ENCODE measurements at places on chromosomes 5 and 9. TPM values are rescaled to one million over a fixed set of nuclear protein-coding genes. Genes with fewer than 3 reads are reported as not detected.
A peak's percentile ranks its signal among the peaks of the same experiment; 100 is the strongest.

DNA sequence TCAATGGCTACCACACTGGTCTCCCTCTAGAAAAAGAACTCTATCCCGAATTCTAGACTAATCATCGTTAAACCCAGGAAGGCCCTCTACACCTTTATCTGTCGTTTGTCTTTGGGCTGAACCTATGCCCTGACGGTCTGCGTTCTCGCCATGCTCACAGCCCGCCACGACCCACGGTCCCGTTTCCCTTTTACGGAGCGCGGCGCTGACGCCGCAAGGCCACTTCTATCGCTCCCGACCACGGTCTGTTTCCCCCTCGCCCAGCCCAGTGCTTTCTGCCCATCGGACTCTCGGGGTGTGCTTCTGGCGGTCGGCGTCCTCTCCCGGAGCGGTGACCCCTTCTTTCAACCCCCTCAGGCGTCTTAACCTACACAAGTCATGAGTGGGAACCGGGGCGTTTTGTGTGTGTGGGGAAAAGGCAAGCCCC lies 974 bp downstream of the C9orf40 start:
- peak overlapping the region; percentile 92 for H3K4me3 ChIP-seq
- no peaks in the 10 kb centered on the region for H3K27me3 ChIP-seq
- H3K27ac ChIP-seq = peak overlapping the region; percentile 88
- DNase-seq = peak; percentile 53

DNA sequence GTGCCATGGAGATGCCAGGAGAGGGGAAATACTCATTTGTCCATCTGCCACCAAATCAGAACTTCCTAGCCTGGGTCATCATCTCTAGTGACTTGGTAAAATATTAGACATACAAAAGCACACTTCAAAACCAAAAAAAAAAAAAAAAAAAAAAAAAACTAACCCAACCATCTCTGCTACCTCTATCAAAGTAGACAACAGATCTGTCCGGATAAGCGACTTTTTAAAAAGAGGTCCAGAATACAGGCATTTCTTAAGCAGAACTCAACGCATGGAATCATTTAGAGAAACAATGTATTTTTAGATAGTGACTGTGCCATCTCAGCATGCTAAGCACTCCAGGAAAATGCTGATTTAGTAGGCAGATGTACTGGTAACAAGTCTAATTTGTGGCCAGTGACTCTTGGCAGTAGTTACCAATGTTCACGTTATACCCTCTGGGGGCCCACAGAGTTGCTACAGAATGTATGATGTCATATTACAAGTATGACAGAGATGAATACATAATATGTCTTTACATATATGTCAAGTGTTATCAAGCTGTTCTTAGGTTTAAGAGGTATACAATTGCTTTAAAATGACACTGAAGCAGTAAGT lies 107.8 kb downstream of the SMIM23 start:
- no peak overlapping the region for H3K4me3 ChIP-seq
- DNase-seq = no peak
- H3K27ac ChIP-seq = no peak overlapping the region
- H3K4me1 ChIP-seq = peaks cover 37% of the 10 kb centered on the region
- no peaks in the 10 kb centered on the region for H3K27me3 ChIP-seq

GRCh38 chr5:113320273-113320780 lies 114.5 kb downstream of the TSSK1B start:
- no peak overlapping the region for H3K27ac ChIP-seq
- H3K4me1 ChIP-seq = no peaks in the 10 kb centered on the region
- no peaks in the 10 kb centered on the region for H3K36me3 ChIP-seq
- no peaks in the 10 kb centered on the region for H3K27me3 ChIP-seq

DNA sequence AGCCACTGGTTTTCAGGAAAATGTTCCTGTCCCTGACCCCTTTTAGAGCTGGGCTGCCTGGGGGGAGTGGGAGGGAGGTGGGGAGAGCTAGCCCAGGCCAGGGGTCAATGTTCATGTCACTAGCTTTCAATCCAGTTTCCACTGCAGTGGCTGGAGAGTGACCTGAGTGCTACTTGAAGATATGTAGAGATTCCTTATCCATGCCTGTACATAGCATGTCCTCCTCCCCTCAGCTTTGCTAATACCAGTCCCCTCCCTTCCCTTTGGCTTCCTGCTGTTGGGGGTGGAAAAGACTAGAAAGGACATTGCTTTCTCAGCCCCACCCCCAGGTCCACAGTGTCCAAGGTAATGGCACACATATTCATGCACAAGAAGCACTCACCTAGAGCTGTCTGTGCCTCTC lies 7.8 kb downstream of the DNAJB5 start:
- H3K4me1 ChIP-seq = peaks cover 53% of the 10 kb centered on the region
- H3K27me3 ChIP-seq = no peaks in the 10 kb centered on the region
- H3K36me3 ChIP-seq = peaks cover 25% of the 10 kb centered on the region
- H3K27ac ChIP-seq = peak overlapping the region; percentile 53
- H3K4me3 ChIP-seq = no peak overlapping the region
- no peak for DNase-seq

The ZFP37 gene
- 1.3 TPM for total RNA-seq

The PRSS3 gene
- not detected for total RNA-seq

DNA sequence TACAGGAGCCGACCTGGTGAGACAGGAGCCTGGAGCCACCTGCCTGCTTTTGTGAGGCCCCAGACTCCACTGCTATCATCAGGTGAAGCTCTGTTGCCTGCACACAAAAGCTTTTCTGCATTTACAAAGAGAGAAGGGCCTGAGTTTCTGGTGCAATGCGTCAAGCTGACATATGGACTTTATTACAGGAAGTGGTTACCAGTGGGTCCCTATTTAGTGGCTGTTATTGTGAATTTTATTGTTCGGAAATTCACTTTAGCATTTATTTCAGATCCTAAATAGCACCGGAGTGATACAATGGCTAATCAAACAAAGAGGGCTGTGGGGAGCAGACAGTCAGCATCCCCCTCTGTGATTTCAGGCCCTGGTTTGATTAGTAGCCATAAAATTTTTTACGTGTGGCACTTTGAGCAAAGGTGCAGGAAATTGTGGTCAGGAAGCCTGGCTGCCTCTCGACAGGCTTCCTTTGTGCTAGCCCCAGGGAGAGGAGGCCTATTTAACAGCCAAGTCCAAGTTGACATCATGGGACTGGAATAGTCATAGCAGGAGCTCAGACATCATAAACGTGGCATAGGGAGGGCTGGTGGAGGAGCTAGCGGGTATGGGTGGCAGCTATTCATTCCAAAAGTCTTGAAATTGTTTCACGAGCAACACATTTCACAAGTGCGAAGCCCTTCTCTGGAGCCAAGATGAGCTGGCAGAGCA lies 8.4 kb downstream of the TGFBI start:
- DNase-seq = peak; percentile 63
- H3K27me3 ChIP-seq = no peaks in the 10 kb centered on the region
- peaks cover 3% of the 10 kb centered on the region for H3K36me3 ChIP-seq
- no peak overlapping the region for H3K4me3 ChIP-seq

The WDR38 gene
- not detected for total RNA-seq

The PDGFRB gene
- 0.58 TPM for total RNA-seq

DNA sequence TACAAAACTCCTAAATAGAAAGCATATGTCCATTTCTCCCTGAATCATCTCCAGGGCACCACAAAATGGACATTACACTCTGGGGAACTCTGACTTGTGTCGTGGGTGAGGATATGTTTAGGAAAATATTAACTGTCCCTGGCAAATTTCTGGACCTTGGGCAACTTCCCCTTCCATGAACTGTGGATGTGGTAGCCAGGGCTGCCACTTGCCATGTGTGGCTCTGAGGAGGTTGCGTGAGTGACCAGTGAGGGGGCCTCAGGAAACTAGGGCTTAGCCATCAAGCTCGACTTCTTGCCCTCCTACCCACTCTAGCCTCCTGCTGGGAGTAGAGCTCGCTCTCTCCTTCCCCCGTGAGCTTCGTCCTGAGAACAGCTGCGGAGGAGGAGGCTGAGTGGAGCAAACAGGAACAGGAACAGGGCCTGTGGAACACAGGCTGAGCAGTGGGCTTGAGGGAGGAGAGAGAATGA lies 13.8 kb upstream of the STC2 start:
- H3K36me3 ChIP-seq = no peaks in the 10 kb centered on the region
- no peak for DNase-seq

GRCh38 chr9:120532891-120533290 lies 47.1 kb downstream of the CDK5RAP2 start:
- no peak overlapping the region for H3K27ac ChIP-seq
- H3K27me3 ChIP-seq = no peaks in the 10 kb centered on the region
- no peak for DNase-seq
- peaks cover 61% of the 10 kb centered on the region for H3K36me3 ChIP-seq
- no peaks in the 10 kb centered on the region for H3K4me1 ChIP-seq
